GM13977 (cell line): ENCODE measurements at places on chromosomes 5 and 9.

DNA sequence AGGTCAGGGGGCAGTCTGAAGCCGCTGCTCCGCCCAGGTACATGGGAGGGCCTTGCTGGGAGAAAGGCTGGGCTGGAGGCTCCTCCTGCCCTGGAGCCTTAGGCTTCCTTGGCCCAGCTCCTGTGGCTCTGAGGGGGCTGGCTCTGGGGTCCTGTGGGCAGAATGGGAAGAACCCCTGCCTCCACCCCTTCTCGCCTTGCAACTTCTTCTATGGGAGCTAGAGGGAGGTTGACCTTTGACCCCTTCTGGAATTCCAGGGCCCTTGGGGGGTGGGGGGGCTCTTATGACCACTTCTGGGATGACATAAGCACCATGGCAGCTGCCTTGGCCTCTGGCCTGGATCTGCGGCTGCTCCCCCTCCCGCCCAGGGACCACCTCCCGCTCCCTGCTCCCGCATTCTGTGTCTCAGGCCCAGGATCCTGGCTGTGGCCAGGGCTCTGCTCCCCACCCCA lies 32.2 kb downstream of the IER5L start:
- no peak for DNase-seq

- DNase-seq: no peak
Measured at GRCh38 chr9:112173489-112174221, 1.4 kb downstream of the SUSD1 start.

DNA sequence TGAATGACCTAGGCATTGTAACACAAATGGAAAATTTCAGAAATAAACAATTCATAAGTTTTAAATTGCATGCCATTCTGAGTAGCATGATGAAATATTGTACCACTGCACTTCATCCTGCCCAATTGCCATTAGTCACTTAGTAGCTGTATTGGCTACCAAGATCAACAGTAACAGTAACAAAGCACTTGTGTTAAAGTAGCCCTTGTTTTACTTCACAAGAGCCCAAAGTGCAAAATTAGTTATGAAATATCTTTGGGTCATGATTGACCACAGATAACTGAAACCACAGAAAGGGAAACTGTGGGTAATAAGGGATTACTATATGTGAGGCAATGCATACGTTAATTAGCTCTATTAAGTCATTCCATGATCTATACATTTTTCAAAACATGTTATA lies 33.3 kb upstream of the RORB start:
- no peak for DNase-seq

GRCh38 chr9:21357479-21358460 lies 7.1 kb upstream of the IFNA6 start:
- DNase-seq: peak; percentile 25

- no peak for DNase-seq
Measured at GRCh38 chr5:73812457-73812856, 186.5 kb downstream of the ARHGEF28 start.

DNA sequence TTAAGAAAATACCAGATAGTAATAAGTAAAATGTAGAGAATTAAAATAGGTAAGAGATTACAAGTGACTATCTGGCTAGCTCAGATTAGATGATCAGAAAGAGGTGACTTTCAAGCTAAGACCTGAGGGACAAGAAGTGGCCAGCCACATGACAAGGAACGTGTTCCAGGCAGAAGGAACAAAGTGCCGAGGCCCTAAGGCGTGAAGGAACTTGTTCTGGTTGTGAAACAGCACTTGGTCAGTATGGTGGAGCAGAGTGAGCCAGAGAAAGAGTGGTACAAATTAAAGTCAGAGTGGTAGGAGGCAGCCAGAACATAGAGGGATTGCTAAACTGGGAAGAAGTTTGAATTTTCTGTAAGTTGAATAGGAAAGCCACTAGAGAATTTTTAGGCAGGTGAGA lies 73.6 kb downstream of the ADRB2 start:
- DNase-seq: no peak

GRCh38 chr5:42800748-42801330 lies 10.9 kb downstream of the SELENOP start:
- no peak for DNase-seq

DNA sequence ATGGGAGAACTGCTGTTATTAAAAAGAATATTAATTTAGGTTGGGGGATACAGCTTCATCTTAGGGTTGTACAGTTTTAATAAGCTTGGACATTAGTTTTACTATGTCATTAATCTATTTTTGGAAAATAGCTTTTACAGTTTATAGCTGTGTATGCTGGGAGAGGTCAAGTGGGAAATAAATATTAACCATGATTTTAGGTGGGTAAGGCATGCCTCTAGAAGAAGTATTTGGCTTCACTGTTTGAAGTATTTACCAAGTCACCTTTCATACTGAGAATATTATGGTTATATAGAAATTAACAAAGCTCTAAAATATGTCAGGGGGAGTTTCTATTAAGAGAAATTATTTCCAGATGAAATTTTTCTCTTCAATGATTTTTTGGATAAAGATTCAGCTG lies 5.2 kb downstream of the C5orf22 start:
- no peak for DNase-seq

DNA sequence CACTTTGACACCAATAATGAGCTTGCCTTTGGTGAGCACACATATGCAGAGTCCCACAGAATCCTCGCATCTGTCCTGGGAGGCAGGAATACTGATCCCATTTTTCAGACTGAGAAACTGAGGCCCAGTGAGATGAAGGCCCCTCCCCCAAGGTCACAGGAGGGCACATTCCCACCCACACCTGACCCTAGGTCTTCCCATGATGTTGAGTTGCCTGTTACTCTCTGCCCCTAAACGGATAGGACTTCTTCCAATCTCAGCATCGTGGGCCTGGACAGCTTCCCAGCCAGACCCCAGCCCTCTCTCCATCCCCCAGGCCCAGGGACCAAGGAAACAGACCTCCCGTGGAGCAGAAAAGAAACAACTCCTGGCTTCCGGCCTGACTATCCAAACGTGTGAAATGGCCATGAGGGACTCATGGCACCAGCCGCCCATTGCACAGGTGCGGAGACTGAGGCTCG lies 877 bp downstream of the SH3GLB2 start:
- no peak for DNase-seq
